ENCODE measurements at places on chromosomes 7 and 10.

DNA sequence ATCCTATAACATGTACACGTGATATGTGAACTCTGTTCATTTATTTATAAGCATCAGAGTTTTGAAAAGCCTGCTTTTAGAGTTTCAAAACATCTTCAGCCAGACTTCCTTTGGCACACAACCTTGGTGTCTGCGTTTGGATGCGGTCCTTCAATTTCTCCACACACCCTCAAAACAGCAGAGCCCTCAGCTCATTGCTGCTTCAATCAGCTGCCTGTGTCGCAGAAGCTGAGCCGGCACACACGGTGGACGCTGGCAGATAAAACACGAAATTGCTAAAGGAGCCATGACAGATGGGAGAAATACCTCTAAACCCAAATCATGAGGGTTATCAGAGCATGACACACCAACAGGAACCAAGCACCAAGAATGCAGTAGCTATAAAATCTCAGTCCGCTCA is 396.4 kb upstream of the AKR1E2 start:
- DNase-seq: no peak

DNA sequence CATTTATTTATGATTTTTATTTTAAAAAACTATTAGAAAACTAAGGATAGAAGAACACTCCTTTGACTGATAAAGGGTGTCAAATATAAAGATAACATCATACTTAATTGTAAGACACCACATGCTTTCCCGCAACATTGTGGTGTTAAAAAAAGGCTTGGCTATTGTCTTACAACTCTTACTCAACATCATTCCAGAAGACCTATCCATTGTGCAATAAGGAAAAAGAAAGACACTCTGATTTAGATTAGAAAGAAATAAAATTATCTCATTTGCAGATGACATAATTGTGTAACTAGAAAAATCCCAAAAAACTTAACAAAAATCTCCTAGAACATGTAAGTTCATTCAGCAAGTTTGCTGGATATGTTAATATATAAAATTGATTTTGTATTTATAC is 296.7 kb upstream of the GNAI1 start:
- no peak for DNase-seq

DNA sequence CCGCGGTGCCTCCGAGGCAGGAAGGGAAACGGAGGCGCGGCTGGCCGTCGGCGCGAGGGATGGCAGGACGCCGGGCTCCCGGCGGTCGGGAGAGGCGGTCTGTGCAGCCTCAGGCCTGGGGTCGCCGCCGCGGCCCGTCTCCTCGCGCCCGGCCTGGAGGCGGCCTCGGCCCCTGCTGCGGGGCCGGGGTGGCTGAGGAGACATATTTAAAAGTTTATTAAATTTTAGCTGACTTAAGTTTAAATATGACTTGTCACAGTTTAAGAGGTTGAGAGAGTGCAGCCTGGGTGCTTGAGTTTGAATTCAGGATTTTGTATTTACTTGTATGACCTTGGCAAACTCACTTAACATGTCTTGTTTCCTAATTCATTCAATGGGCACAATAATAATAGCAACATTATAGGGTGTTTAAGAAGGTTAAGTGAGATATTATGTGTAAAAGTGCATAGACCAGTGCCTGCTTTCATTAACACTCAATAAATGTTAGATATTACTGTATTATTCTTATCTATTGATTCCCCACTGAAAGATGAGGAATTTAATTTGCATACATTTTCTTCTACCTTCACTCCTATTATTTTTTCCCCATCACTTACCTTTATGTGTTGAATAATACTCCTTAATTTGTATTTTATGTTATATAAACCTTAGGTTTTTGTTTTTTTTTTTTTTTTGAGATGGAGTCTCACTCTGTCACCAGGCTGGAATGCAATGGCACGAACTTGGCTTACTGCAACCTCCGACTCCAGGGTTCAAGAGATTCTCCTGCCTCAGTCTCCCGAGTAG is 718 bp downstream of the DYNC2I1 start:
- no peak for DNase-seq

GRCh38 chr7:93176992-93177580 is 28.9 kb upstream of the SAMD9L start:
- DNase-seq: no peak

DNA sequence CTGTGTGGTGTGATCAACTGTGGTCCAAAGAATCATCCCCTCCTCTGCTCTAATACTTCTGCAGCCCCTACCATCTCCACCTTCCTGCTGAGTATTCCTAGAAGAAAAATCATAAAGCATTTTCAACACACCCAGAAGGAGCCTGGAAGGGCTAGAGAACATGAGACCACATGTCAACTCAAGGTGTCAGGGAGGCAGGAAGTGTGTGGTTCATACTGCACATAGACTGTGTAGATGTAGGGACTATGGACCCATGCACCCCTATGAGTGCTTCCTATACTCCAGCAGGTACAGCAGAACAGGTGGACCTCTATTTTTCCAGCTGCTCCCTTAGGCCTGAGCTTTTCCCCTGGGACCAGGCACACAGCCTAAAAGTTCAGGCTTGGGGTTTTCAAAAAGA is 2.6 kb upstream of the ZNF746 start:
- no peak for DNase-seq

DNA sequence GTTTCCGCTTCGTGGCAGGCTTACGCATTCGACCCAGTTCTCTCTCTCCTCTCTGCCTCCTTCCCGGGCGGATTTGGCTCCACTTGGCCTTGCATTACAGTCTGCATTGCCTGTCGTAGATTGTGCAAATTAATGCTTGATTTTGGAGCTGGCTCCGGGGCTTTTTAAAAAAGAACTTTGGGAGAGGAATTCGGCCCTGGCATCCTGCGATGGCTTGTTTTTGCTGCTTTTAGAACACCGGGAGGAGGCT is 767 bp downstream of the EIF4EBP2 start:
- DNase-seq: no peak

GRCh38 chr7:34048445-34048844 is 143.1 kb downstream of the BMPER start:
- no peak for DNase-seq

DNA sequence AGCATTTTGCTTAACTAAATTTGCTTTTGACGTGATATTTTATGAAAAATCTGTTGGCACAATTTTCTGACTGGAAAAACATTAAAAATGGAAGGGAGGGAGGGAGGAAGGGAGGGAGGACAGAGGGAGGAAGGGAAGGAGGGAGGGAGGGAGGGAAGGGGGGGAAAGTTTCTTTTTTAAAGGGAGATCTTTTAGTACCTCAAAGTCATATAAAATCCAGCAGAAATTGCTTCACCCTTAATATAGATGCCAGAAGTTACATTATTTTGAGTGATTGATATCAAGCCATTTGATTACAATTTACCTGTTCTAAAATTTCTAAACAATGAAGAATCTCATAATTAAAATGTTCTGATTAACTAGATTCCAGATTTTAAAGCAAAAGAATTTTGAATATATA is 68.9 kb downstream of the CABCOCO1 start:
- DNase-seq: no peak

DNA sequence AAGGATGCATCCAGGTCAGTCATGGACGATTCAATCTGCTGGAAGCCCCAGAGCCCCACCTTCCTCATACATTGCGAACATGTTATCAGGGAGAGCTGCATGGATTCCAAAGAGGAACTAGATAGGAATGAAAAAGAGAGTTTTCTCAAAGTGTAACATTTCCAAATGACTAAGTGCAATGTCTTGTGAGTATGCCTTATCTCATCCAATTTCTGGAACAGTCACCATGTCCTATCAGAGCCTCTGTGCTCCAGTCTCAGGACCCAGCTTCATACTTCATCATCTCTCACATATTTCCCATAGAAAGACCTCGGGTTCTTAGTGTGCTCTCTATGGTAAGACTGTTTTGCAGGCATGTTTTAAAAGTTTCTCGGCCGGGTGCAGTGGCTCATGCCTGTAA is 26.8 kb downstream of the ZC3HC1 start:
- no peak for DNase-seq

GRCh38 chr7:50914460-50914859 is 131.8 kb upstream of the GRB10 start:
- DNase-seq: no peak

DNA sequence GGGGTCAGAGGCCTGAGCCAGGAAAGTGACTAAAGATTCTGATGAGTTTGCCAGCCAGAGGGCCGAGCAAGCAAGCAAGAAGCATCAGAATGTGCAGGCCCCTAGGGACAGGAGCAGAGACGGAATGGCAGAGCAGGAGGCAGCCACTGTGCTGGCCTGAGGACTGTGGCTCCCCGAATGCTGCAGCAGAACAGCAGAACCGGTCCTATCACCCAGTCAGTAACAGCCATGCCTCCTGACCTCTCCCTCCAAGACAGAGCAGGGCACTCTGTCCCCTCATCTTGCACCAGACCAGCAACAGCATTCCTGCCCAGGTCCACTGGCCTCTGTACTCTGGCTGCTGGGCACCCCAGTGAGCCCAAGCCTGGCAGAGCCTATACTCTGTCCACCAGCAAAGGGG is 85.9 kb downstream of the ARHGAP22 start:
- no peak for DNase-seq

DNA sequence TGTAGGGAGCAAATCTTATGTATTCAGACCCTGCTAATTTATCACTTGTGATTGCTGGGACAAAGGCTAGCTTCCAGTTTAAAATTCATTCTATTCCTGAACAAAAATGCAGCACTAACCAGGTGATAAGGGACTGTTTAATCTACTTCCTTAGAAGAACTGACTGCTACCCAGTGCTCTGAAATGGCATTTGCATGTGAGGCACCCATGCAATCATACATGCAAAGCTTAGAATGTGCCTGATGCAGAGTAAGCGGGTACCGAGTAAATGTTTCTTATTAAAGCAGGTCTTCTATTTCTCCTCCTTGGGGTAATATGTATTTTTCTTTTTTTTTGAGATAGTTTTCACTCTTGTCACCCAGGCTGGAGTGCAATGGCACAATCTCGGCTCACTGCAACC is 54.5 kb downstream of the NEURL1 start:
- DNase-seq: no peak

- no peak for DNase-seq
These were observed 556.5 kb upstream of the LRRN3 start for GRCh38 chr7:110534241-110534931.

DNA sequence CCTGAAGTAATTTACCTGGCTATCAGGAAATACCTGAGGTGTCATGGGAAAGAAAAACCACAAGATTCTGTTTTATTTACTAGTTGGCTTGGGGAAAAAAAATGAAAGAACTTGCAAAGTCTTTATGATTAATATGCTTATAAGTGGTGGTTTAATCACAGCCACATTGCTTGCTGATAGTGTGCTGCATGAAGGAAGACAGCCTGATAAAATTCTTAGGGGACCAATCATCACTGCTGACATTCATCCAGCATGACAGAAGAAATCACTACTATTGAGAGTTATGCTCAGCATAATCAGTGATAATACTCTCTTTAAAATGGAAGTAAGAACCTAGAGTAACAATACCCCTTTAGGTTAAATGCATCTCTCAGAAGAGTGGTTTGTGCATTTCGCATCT is 150.2 kb upstream of the LRRN3 start:
- DNase-seq: no peak

- no peak for DNase-seq
These were observed 21.8 kb upstream of the LRRC4 start for GRCh38 chr7:128053023-128053422.

DNA sequence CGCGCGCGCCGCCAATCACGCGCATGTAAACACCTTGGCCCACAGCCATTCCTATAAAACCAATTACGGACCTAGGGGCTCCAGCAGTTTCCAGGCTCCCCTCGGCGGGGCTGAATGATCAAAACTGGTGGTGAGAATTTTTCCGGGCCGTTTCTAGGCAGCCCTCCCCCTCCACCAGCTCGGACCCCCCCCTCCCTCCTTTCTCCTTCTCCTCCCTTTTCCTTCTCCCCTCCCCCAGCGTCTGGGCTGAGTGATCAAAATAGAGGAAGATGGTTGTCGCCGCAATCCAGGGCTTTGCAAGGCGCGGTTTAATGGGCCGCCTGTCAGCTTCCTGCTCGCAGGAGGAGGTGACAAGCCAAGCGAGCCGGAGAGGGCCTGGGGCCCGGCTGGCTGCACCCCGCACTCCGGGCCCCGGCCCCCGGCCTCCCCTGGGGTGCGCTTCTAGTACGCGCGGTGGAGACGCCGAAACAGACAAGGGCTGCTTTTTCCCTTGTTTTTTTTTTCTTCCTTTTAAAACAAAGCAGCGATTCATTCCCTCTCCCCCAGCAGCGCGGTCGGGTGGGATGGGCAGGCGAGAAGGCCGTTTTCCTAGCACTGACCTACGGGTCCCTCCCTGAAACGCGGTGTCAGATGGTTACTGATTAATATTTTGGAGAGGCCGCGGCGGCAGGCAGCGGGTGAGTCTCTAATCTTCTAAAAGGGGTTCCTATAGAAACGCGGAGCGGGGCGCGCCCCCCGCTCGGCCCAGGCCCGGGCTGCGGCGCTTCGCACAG is 528 bp upstream of the TNRC18 start:
- peak; percentile 41 for DNase-seq

DNA sequence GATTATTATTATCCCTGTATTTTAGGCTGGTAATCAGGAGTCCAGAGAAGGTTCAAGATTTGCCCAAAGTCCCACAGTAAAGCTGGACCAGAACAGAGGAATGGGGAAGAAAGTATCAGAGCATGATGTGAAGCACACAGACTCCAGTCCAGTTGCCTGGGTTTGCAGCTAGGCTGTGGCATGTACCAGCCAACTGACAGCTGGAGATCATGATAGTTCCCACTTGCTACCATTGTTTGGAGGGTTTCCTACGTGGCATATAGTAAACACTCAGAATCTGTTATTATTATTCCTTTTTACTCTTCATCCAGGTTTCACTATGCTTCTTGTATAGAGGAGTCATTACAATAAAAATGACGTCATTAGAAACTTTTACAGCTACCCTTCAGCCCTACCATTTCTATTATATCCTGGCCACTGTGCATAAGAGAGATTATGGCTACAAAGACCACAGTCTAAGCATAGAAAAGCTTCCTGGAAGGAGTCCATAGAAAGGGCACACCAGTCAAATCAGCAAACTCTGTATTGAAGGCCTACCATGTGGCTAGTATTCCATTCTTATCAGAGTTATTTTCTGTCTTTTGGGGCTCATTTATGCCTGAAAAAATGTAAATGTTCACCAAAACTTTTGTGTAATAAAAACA is 66.6 kb downstream of the MTPN start:
- no peak for DNase-seq

- DNase-seq: no peak
These were observed 12.2 kb downstream of the SFTPA2 start for GRCh38 chr10:79547973-79548372.

DNA sequence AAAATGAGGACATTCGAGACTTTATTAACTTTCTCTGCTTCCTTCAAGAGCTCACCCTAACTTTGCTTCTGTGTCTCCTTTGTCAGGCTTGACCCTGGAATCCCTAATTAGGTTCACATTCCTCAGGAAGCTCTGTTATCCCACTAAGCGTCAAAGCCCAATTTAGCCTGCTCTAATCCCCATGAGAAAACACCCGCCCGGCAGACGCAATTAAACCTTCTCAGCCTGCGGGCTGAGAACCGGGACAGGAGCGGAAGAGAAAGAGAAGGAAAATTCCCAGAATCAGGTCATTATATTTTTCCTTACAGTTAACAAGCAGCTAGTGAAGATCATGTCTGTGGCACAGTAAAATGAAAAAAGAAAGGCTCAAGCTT is 93.0 kb downstream of the TNS3 start:
- no peak for DNase-seq
